ENCODE measurements at places on chromosomes 2 and 18.

- no peak for DNase-seq
These were observed 29.8 kb downstream of the RNMT start for GRCh38 chr18:13756261-13756660.

DNA sequence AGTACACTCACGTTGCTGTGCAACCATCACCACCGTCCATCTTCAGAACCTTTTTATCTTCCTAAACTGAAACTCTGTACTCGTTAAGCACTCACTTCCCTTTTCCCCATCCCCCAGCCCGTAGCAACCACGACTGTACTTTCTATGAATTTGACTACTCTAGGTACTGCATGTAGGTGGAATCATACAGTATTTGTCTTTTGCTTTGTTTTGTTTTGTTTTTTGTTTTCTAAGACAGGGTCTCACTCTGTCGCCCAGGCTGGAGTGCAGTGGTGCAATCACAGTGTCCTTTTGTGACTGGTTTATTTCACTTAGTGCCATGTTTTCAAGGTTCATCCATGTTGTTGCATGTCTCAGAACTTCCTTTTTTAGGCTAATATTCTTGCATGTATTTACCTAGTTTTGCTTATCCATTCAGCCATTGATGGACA lies 7.0 kb upstream of the TYMS start:
- no peak for DNase-seq

DNA sequence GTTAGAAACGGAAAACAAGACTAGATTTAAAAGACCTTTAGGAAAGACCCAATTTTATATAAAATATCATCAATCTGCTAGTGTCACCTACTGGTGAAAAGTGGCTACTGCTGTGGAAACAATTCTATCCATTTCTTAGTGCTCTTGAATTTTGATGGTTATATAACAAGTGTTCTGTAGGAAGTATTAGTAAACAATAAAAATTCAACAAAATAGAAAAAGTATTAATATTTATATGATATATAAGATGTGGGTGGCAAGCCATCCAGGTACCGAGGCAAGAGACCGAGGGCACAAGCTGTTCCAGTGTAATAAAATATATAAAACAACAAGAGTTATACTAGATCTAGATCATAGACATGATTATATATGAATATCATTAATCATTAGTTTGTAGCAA lies 6.2 kb upstream of the TMEM87B start:
- no peak for DNase-seq

GRCh38 chr2:33680644-33681363 lies 81.7 kb upstream of the FAM98A start:
- no peak for DNase-seq

- DNase-seq: no peak
These were observed 123.3 kb upstream of the CDC42EP3 start for GRCh38 chr2:37794717-37795116.

DNA sequence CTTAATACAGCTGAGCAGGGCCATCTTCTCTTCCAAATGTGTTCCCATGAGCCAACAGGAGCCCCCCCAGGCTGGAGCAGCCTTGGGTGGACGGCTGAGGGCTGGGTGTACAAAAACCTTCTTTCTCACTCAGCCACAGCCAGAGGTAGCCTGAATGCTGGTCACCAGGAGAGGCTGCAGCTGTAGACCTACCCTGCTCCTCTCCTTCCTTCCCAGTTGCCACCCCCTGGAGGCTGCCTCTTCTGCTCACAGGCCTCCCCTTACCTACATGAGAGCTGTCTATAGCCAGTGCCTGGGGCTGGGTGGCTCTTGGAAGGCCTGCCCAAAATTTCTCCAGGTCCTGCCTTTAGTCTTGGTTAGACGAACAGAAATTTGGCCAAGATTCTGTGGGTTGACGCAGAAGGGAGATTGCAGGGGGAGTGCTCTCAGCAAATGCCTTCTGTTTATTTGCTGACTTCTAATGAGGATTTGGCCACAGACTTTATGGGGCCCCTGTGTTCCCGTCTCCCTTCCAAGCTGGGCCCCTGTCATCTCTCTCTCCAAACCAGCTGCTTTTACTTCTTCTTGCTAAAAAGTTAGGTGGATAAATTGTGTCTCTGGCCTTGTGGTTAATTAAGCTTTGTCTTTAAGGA lies 18.3 kb downstream of the CELF4 start:
- no peak for DNase-seq

GRCh38 chr2:72041638-72042111 lies 106.0 kb downstream of the CYP26B1 start:
- DNase-seq: no peak

DNA sequence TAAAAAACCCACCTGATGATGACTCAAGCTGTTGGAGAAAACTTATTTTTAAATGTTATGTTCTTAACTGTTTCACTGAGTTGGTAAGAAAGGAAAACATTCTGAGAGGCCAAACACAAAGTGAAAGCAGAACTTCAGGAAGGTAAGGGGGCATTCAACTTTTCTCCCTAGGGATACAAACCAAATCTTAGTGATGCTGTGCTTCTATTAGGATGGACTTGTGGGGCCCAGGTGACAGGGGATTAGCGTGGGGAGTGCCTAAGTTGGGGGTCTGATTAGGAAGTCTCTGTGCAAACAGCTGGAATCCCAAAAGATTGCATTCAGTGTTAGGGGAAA lies 18.5 kb downstream of the PDCL3 start:
- no peak for DNase-seq

DNA sequence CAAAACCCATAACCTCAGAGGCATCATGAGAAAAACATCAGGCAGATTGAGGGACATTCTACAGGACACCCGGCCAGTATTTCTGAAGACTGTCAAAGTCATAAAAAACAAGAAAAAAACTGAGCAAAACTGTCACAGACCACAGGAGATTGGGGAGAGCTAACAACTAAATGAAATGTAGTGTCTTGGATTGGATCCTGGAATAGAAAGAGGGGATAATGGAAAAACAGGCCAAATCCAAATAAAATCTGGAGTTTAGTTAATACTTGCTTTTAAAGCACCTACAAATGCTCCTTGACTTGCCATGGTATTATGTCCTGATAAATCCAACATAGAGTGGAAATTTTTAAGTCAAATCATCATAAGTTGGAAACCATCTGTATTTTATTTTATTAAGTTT lies 17.6 kb upstream of the CXCR1 start:
- DNase-seq: no peak

DNA sequence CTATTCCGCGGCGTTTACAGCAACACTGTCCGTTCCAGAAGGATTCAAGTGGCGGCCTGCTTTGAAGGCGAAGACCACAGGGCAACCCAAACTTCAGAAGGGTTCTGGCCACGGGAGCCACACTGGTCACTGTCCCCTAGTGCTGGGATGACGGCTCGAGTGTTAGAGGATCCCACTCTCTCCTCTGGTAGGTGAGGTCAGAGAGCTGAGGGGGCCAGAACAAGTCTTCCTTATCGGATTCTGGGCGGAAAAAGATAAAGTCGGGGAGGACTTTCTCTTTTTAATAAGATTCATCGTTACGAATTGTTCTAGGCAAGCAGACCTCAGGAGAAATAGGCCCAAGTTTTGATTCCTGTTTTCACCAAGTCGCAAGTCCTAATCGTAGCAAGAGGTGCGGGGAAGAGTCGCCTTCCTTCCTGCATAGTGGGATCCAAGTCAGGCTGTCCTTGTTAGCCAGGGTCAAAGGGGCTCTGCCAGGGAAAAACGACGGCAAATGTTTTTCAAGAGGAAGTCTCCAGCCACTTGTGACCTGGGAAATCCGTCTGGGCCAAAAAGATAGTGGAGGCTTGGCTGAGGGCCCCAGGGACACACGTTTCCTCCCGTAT lies 864 bp upstream of the MYL12A start:
- DNase-seq: no peak

DNA sequence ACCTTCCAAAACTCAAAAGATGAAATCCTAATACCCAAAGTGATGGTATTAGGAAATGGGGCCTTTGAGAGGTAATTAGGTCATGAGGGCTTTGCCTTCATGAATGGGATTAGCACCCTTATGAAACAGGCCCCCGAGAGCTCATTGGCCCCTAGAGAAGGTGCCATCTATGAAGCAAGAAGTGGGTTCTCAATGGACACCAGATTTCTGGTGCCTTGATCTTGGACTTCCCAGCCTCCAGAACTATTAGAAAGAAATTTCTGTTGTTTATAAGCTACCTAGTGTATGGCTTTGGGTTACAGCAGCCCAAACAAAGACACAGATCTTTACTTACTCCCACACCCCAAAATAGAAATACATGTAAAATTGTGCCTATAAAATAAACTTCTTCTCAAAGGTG lies 45.4 kb downstream of the SOCS6 start:
- DNase-seq: no peak
